ENCODE measurements at places on chromosomes 4 and X.

- DNase-seq: no peak
These were observed 562 bp downstream of the AKAP17A start for GRCh38 chrX:1591863-1592469.

DNA sequence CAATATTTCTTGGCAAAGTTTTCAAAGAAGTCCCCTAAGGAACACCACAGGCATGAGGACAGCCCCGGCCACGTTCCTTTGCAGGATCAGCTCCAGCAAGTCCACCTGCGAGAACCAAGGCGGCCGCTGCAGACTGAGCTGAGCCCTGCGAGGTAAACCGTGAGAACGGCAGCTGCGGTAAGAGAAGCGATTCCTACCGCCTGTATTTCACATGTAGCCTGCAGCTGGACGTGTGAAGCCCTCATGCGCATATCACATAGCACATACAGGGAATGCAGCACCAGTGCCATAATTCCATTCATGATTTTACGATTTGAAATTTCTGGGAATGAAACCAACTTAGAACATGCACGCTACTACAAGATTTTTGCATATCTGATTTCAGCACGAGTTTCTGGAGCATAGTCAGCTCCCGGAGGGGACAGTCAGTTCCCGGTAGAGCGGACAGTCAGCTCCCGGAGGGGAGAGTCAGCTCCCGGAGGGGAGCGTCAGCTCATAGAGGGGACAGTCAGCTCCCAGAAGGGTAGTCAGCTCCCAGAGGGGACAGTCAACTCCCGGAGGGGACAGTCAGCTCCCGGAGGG, 41.7 kb downstream of the FGFRL1 start:
- DNase-seq: no peak

GRCh38 chr4:93710101-93710846, 118.3 kb upstream of the ATOH1 start:
- DNase-seq: no peak

DNA sequence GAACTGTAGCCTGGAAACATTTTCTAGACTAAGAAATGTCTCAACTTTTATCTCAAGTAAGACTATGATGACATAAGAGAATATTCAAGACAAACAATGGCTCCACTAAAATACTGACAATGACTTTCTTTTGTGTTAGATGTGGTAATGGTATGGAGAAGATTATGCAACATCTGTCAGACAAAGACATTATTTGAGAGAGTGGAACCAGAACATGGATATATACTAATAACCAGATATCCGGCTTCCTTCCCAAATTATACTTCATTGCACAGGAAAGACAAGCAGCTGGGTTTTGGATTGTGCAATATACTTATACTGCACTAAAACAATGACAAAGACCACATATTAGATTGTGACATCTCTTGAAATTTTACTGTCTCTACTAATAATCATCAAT, 290.8 kb upstream of the GIMD1 start:
- no peak for DNase-seq

DNA sequence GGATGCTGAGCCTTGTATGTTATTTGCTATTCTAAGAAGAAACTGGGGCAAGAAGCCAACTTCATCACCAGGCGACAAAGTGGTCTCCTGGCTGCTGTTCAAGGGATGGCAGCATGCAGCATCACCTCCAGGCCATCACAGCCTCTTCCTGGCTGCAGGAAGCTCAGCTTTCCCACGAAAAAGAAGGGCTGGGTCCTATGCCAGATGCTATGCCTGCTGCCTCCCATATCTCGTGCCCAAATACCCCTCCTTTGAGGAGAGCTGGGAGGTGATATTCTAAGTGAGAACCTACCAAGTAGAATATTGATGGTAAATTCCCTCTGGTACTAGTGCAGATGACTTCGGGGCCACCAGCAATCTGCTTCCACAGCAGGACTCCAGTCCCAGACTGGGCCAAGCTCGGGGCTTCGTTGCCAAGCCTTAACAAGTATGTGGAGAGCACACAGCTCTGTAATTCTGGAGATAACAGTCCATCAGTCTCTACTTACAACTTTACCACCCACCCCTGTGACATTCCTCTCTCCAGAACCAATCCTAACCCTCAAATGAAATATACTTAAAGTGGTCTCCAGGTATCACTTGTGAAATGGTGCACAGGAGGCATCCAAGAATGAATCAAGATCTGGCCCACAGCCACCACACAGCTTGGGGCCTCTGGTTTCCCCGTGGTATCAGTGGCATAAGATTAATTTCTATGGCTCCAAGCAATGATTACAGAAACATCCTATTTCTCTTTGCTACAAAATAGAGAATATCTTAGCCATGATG, 149.3 kb downstream of the PALLD start:
- no peak for DNase-seq

DNA sequence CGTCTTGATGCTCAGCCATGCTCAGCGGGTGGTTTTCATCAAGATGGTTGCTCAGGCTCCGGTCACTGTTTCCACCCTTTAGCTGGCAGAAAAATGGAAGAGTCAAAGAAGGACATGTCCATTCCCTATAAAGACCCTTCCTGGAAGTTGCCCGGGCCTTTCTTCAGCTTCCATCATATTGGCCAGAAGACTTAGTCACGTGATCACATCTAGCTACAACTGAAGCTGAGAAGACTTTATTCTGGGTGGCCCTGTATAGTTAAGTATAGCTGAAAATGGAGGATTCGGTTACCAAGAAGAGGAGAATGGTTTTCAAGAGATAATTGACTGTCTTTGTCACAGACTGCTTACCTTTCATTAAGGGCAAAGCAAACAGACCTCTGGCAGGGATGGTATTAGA, 296.7 kb upstream of the CASK start:
- DNase-seq: no peak

DNA sequence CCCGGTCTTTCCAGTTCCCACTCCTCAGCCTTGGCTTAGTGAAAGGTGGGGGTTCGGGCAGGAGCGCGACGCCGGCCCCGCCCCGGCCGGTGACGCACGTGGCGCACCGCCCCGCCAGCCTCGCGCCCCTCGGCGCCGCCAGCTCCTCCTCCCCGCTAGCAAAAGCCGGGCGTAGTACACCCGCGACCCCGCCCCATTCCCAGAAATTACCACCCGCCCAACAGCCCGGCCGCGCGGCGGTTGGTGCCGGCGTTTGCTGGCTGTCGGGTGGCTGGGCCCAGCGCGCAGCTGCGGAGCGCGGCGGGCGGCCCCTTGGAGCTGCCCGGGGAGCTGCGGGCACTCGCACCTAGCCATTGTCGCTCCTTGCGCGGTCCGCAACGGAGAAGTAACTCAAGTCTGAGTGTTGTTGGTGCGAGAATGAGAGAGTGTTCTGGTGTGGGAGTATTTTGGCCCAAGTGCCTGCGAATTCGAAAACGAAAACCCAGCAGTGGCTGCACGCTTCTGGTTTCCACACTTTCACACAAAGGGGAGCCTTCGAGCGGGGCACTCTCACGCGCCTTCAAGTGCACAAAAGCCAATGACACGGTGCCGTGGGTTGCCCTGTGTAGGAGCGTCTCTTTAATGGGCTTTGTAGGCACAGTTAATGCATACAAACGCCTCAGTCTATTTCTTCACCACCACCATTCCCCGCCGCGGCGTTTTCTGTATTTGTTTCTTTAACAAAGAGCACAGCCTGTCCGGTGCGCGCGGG, 1.0 kb upstream of the ELF2 start:
- DNase-seq: peak; percentile 78

DNA sequence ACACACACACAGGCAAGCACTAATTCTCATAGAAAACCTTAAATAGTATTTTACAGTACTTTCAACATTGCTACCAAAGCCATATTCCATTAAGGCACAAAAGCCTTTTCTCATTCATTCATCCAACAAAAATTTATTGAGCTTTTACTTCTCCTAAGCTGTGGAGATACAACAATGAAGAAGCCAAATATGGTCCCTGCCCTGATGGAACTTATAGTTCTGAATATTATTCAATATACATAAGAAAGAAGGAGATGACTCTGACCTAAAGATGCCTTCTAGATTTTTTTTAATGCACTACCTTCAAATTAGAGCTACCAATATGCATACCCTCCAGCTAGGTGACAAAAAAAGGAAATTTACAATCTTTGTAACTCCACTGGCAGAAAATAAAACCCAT, 90.0 kb upstream of the WDR44 start:
- DNase-seq: no peak

DNA sequence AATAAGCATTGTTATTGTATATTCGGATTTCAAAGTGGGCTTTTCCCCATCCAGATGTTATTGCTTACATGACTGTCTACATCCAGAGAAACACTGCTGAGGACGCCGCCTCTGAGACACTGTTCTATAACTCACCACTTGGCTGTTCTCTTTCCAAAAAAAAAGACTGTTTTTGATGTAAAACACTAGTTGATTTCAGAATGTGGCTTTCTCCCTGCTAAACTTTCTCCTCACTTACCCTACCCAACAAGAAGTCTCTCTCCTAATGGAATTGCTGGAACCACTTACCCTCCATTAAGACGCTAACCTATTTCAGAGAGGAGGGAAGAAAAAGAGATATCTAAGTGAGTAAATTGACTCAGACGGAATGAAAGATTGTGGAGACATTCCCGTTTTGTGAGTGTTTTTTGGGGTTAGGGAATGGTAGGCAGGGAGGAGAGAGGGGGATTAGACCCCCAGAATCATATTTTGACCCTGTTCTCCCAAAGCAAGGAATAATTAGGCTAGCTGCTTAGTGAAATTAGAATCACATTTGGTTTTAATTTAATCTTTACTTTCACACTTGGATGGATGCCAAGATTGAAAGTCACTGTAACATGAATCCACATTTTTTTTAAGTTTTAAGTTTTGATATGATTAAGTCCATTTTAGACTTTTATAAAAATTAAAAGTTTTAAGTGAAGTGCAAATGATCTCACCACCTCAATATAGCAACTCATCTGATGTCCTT, 174.9 kb downstream of the CHIC2 start:
- no peak for DNase-seq

GRCh38 chr4:149029056-149029651, 586.9 kb upstream of the NR3C2 start:
- no peak for DNase-seq

GRCh38 chr4:113071274-113071673, 21.8 kb downstream of the ANK2 start:
- no peak for DNase-seq

DNA sequence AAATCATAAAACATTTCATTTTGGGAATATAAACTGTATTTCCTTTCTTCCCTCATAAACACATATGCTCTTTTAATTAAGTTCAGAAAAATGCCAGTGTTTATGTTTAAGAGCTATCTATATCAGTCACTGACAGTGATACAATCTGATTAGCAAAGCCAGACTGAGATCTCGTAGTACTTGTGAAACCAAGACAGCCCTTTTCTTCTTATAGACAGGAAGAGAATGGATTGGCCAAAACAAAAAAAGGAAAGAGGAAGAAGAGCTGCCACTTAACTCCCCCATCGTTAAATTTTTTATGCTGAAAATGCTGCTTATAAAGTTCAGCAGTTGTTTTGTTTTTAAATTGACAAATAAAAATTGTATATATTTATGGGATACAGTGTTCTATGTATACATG, 87.4 kb downstream of the PLAC1 start:
- no peak for DNase-seq

GRCh38 chr4:123784626-123785025, 388.0 kb downstream of the SPRY1 start:
- DNase-seq: no peak

Measured in activated gamma-delta T cell treated with anti-CD3 and anti-CD28 coated beads, Interleukin-2, amount 50 U/mL, for 16 hours (primary cell).